SJSA1 (cell line): ENCODE measurements at places on chromosomes 3 and 15. TPM values are rescaled to one million over a fixed set of nuclear protein-coding genes. Genes with fewer than 3 reads are reported as not detected.

Gene KLHL40
- not detected in 2 replicates for total RNA-seq

Gene TTLL13
- not detected in 2 replicates for total RNA-seq

Gene CHRM5
- 0.11 TPM in 1 of 2 replicates, not detected in the other for total RNA-seq

Gene FAM3D
- not detected in 2 replicates for total RNA-seq

Gene RASGRF1
- 0.24 TPM in 1 of 2 replicates, not detected in the other for total RNA-seq

Gene TMOD3
- 41.1 and 71.4 TPM in 2 replicates for total RNA-seq

Gene DUOXA2
- not detected in 2 replicates for total RNA-seq

Gene WDR53
- 9.3 and 12.7 TPM in 2 replicates for total RNA-seq

Gene ALDH1L1
- not detected in 2 replicates for total RNA-seq

- H3K27ac ChIP-seq, result no peak overlapping the region
- no peaks in the 10 kb centered on the region for H3K36me3 ChIP-seq
- no peaks in the 10 kb centered on the region for H3K27me3 ChIP-seq
- no peak for DNase-seq
Measured at GRCh38 chr3:38717355-38718240, 68.1 kb upstream of the SCN5A start.

- DNase-seq, result peak; percentile 93
- peaks cover 34% of the 10 kb centered on the region for H3K4me1 ChIP-seq
- no peak overlapping the region for H3K4me3 ChIP-seq
- H3K27ac ChIP-seq, result peak overlapping the region; percentile 87
- H3K27me3 ChIP-seq, result no peaks in the 10 kb centered on the region
- H3K36me3 ChIP-seq, result no peaks in the 10 kb centered on the region
Measured at GRCh38 chr3:134009345-134010000, 20.3 kb downstream of the SLCO2A1 start.

DNA sequence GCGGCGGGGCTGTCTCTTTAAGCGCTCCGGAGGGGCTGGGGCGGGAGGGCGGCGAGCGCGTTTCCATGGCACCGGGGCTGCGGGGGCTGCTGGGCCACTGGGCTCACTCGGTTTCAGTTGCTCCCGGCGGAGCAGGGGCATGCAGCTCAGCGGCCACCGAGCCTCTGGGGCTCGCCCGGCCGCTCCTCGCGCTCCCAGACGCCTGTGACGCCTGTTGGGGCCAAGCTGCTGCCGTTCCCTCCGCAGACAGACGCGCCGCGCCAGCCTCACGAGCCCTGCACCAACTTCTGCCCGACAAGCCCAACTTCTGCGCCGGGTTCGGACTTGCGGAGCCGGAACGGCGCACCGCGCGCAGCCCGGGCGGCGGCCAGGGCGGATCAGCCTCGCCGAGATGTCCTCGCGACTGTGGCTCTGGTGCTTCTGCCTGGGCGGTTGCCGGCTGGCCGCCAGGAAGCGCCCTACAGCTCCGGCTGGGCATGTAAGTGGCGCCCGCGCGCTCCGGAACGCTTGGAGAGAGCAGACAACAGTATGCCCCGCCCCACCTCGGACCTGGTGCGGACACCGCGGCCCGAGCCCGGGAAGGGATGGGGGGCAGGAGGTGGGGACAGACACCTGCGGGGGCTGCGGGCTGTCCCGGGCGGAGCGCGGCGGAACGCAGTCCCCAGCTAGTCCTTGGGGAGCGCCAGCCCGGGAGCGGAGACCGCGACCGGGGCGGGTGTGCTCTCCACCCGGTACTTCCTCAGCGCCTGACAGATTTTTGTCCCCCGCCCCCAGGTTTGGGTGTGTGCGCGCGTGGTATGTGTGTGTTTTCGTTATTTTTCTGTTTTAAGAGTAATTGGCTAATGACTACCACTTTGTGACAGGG is 154.1 kb upstream of the GOLIM4 start:
- no peak overlapping the region for H3K27ac ChIP-seq
- no peaks in the 10 kb centered on the region for H3K36me3 ChIP-seq
- H3K27me3 ChIP-seq, result peaks cover 47% of the 10 kb centered on the region
- H3K4me3 ChIP-seq, result peak overlapping the region; percentile 37

DNA sequence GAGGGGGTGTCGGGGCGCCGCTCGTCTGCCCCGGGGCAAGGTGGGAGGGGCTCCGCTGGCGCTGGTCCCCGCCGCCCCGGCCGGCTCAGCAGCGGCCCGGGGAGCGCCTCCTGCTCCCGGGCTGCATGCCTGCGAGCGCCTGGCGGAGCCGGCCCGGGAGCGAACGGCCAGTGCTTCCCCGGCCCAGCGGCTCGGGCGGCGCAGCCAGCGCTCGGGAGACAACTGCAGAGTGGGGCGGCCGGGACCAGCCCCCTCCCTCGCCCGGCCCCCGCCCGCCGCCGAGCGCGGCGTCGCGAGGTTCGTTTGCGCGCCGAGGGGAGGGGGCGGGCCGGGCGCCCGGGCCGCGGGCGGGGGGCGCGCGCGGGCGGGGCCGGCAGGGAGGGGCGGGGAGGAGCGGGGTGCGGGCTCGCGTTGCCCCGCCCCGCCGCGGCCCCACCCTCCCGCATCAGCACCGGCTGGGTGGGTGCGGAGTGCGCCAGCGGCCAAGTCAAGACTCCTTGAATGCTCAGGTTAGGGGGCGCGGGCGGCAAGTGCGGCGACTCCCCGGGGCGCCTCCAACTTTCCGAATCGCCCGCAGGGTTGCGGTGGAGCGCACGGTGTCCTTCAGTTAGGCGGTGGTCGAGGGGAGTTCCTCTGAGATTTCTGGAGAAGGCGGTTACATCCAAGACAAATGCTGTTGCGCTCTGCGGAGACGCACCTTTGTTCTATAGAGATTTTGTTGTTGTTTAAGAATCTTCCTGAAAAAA is at the start of gene RGMA:
TSS of gene RGMA (minus strand) at position 231 of the 746 bp plus-strand sequence. CDS start 279 bp downstream, outside the sequence.
- no peak within 1 kb of the TSS for H3K27ac ChIP-seq
- no peak for DNase-seq
- peaks cover 38% of the 10 kb centered on the region for H3K27me3 ChIP-seq

DNA sequence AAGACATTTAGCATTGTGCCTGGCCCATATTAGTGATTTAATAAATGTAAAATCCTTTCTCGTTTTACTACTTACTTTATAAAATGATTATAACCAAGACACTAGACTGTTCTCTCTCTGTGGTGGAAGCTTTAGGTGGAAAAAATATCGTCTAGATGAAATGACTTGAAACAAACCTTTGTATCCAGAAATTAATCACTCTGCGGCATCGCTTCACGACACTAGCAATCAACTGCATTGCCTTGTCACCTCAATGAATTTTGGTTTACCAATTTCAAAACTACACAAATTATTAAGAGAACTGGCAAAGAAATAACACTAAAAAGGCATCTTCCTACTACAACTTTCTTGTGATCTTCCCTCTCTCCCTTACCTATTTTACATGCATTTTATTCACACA is 627.2 kb upstream of the ROBO1 start:
- H3K4me1 ChIP-seq, result no peaks in the 10 kb centered on the region
- no peak for DNase-seq
- no peaks in the 10 kb centered on the region for H3K36me3 ChIP-seq
- no peak overlapping the region for H3K27ac ChIP-seq
- no peak overlapping the region for H3K4me3 ChIP-seq

- H3K27me3 ChIP-seq, result no peaks in the 10 kb centered on the region
- no peak for DNase-seq
- no peaks in the 10 kb centered on the region for H3K36me3 ChIP-seq
- H3K27ac ChIP-seq, result no peak overlapping the region
- peaks cover 32% of the 10 kb centered on the region for H3K4me1 ChIP-seq
Measured at GRCh38 chr3:25033407-25034029, 394.5 kb upstream of the RARB start.

DNA sequence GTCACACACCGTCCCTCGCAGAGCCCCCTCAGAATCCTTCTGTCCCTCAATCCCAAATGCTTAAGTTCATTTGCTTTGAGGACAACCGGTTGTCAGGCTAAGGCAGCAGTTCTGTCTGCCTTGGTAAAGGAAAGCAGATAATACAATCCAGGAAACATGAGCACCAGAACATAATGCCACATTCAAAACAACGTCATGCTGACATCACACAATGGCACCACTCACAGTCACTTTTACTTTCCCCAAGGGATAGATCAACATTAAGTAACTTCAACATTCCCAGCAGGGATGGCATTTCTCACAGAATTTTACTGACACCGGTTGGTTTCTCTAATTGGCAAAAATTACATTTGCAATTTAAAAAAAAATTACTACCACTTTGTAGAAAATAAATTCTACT is 74.6 kb upstream of the PSMD6 start:
- no peak overlapping the region for H3K27ac ChIP-seq
- H3K4me1 ChIP-seq, result peaks cover 5% of the 10 kb centered on the region; the same call in 1 of the 2 replicates
- no peak for DNase-seq
- no peak overlapping the region for H3K4me3 ChIP-seq

DNA sequence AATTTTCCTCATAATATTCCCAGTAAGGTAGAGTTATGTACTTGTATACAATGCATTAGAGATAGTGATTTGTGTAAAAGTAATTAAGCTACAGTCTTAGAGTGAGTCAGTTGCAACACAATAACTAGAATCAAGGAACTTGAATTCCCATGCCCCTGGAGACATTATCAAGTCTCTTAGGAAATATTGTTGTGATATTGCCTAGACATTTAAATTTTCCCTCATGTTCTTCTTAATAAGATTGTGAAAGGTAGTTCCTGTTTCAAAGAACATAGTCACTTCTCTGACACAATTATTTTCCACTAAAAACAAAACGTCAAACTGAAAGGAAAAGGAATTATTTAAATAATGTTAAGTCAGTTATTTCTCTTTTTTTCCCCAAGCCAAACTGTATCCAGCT is 13.0 kb upstream of the ATP1B3 start:
- no peak for DNase-seq
- no peak overlapping the region for H3K4me3 ChIP-seq
- H3K36me3 ChIP-seq, result no peaks in the 10 kb centered on the region

- H3K4me3 ChIP-seq, result no peak overlapping the region
- no peaks in the 10 kb centered on the region for H3K27me3 ChIP-seq
- DNase-seq, result no peak
- no peak overlapping the region for H3K27ac ChIP-seq
- no peaks in the 10 kb centered on the region for H3K36me3 ChIP-seq
- no peaks in the 10 kb centered on the region for H3K4me1 ChIP-seq
Measured at GRCh38 chr15:99343208-99343607, 91.9 kb downstream of the LRRC28 start.

GRCh38 chr3:120780977-120781376 is 38.4 kb downstream of the GTF2E1 start:
- no peaks in the 10 kb centered on the region for H3K27me3 ChIP-seq
- peak overlapping the region; percentile 31; the same call in 1 of the 2 replicates for H3K27ac ChIP-seq
- peaks cover 15% of the 10 kb centered on the region for H3K4me1 ChIP-seq
- peaks cover 22% of the 10 kb centered on the region for H3K36me3 ChIP-seq

- peaks cover 16% of the 10 kb centered on the region for H3K36me3 ChIP-seq
- H3K4me3 ChIP-seq, result no peak overlapping the region
- no peaks in the 10 kb centered on the region for H3K27me3 ChIP-seq
- no peak for DNase-seq
Measured at GRCh38 chr3:114584734-114585371, 291.0 kb downstream of the TIGIT start.

DNA sequence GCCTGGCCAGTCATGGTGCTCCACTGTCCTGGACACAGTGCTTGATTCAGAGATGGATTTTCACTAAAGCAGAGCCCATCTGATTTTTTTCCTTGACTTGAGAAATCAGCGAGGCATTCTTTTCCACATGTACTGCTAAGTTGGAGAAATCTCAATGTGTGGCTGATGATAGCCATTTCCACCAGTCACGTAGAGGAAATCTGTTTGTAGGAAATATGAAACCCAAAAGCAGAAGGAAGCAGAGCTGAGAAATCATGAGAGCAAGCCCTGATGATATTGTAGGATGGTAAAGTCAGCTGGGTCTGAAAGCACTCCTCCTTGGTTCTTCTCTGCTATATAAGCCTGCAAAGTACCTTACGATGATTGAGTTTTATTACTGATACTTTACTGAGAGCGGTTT is 1233.4 kb downstream of the ROBO2 start:
- DNase-seq, result no peak
- H3K27me3 ChIP-seq, result no peaks in the 10 kb centered on the region
- no peak overlapping the region for H3K4me3 ChIP-seq
- no peaks in the 10 kb centered on the region for H3K4me1 ChIP-seq
- H3K36me3 ChIP-seq, result no peaks in the 10 kb centered on the region
- H3K27ac ChIP-seq, result no peak overlapping the region

GRCh38 chr3:59069838-59070237 is 20.0 kb upstream of the CFAP20DC start:
- H3K27me3 ChIP-seq, result no peaks in the 10 kb centered on the region
- H3K27ac ChIP-seq, result no peak overlapping the region
- no peak for DNase-seq
- no peak overlapping the region for H3K4me3 ChIP-seq
- H3K4me1 ChIP-seq, result no peaks in the 10 kb centered on the region
- H3K36me3 ChIP-seq, result no peaks in the 10 kb centered on the region

DNA sequence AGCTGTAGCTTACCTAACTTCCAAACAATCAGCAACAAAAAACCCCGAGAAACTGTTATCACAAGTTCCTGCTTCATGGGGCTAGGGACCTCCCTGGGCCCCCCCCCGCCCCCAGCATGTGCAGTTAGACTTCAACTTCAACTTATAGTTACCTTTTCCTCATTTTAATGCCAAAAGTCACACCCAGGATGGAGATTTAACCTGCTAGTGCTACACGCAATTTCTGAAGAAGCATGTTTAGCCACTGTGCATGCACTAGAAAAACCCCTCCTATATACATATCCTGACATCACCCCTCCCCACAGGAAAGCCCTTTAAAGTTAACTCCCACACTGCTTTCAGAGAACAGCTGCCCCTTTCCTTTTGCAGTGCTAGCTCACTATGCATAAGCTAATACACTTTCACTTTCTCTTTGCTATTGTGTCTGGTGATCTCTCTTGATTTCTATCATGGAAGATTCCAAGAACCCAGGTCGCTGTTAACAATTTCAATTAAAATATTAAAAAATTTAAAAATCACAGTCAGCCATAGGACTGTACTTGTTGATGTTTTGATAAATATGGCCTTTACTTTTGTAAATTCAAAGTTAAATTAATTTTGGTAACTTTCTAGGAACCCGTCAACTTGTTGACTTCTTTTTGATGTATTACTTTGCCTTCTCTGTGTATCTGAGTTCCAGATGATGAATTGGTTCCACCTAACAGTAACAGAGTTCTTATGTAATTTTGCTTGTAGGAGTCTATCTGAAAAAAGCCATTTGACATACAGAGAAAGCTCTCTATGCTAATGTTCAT is 75.2 kb upstream of the ACAD9 start:
- H3K36me3 ChIP-seq, result peaks cover 64% of the 10 kb centered on the region
- no peak overlapping the region for H3K4me3 ChIP-seq
- peaks cover 27% of the 10 kb centered on the region for H3K4me1 ChIP-seq
- DNase-seq, result peak; percentile 27

- H3K27ac ChIP-seq, result no peak overlapping the region
- no peaks in the 10 kb centered on the region for H3K27me3 ChIP-seq
- no peak overlapping the region for H3K4me3 ChIP-seq
- no peaks in the 10 kb centered on the region for H3K4me1 ChIP-seq
Measured at GRCh38 chr15:89630974-89631901, 24.0 kb downstream of the KIF7 start.

DNA sequence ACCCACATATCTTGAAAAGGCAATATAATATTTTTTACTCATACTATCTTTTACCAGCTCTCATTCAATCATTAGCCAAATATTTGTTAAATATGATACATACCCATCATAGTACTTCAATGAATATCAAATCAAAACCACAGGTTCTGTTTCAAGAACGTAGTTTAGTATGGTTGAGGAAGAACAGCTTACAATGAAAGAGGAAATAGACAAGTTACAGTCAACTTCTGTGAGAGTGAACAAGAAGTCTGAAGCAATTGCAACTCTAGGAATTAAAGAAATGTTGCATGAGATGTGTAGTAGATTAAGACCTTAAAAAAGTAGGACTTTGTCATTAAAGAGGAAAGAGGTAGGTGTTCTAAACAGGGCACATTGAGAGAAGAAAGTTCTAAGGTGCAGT is 9.3 kb downstream of the BCHE start:
- DNase-seq, result no peak
- no peaks in the 10 kb centered on the region for H3K4me1 ChIP-seq
- no peaks in the 10 kb centered on the region for H3K27me3 ChIP-seq
- H3K4me3 ChIP-seq, result no peak overlapping the region
- H3K36me3 ChIP-seq, result no peaks in the 10 kb centered on the region
